ENCODE measurements at places on chromosomes 3 and 15.

DNA sequence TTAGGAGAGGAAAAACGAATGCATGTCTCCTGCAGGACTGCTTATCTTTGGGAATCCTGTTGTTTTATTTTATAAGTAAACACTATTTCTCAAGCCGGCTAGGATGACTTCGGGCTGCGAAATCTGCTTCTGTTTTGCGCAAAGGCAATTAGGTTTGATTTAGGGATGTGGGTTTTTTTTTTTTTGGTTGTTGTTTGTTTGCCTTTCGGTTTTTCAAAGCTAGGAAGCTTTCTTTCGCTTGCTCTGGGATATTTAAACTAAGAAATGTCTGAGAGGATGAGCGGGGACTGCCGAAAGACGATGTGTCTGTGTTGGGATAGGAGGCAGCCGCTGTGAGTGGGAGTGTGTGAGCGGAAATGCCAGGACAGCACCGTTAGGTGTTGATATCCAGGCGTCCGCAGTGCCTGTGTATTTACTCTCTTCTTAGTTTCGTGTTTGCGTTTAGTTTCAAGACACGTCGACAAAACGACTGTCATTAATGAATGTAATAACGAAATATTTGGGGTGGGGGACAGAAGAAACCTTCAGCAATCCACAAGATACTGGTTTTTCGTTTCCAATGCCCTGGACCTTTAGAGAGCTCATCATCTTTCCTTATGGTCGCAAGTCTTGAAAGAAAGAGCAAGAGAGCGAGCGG is 604 bp downstream of the ISL2 start:
- DNase-seq: no peak

GRCh38 chr3:129892857-129893580 is 492 bp downstream of the TMCC1 start:
- DNase-seq: peak; percentile 4

DNA sequence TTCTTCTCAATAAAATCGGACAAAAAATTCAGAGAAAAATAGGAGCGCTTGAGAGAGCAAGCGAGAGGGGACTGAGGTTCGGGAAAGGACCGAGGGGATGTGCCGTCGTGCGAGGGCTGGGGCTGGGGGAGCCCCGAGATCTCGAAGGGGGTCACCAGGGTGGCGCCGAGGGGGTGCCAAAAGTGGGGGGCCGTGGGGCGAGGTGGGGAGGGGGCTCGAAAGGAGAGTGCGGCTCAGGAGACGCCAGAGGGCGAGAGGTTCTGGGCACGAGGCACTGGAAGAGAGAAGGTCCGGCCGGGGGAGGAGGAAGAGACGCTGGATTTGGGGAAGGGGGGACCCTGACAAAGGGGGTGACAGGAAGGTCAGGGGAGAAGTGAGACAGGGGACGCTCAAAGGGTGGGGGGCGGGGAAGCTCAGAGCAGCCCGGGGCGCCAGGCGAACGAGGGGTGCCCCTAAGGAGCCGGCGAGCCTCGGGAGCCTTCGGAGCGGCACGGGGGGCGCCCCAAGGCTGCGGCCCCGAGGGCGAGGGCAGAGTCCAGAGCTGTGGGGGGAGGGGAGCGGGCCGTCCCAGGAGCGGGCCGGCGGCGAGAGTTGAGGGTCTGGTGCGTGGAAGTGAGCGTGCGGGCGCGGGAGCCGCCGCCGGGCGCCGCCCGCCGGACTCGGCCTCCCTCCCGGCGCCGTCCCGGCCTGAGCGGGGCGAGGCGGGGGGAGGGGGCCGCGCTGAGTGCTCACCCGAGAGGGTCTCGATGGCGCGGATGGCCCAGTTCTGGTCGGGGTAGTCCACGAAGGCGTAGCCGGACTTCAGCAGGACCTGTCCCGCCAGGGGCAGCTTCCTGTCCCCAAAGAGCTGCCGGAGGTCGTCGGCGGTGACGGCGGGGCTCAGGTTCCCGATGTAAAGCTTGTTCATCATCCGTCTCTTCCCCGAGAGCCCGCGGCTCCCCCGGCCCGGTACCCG is 514 bp downstream of the IGF2BP2 start:
- peak; percentile 13 for DNase-seq

GRCh38 chr3:111548092-111548491 is 6.1 kb downstream of the CD96 start:
- DNase-seq: no peak

GRCh38 chr3:181076558-181076957 is 87.0 kb upstream of the DNAJC19 start:
- DNase-seq: no peak

DNA sequence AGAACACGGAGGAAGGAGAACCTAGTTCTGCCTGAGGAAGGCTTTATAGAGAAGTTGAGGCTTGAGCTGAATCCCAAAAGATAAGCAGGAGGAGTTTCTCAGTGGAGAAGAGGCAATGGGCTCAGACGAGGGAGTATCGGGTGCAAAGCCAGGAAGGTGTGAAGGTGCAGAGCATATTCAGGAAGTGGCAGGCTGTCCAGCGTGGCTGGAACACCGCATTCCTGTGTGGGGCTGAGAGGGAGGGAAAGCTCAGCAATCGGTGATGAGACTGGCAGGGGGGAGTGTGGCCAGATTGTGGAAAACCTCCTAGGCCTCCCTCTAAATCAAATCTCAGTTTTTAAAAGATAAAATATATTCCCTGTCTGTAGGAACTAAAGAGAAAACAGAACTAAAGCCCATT is 63.0 kb downstream of the ARHGAP31 start:
- no peak for DNase-seq

DNA sequence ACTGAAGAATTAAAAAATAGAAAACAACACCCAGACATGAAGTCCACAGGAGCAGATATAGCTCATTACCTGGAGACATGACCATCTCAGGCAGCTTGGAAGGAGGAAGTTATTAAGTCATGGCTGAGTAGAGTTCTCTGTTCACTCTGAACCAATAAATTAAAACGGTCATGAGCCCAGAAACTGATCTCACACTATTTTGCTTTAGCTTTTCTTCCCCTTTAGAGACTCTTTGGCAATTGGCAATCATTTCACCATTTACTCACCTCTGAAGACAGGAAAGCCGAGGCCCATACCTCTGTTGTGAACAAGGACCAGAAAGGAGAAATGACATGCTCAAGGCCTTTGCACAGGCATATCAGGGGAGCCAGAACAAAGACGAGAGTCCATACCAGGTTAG is 26.6 kb downstream of the CLDN18 start:
- DNase-seq: no peak

DNA sequence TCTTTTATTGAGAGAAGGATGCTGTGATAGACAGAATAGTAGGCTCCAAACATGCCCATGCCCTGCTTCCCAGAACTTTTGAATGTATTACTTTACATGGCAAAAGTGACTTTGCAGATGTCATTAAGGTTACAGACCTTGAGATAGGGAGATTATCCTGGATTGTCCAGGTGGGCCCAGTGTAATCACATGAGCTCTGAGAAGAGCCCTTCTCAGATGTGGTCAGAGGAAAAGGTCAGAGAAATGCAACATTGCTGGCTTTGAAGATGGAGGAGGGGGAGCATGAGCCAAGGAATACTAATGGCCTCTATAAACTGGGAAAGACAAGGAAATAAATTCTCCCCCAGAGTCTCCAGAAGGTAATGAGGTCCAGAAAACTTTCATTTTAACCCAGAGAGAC is 45.8 kb upstream of the LYZL4 start:
- DNase-seq: no peak

- DNase-seq: no peak
These were observed 195.9 kb downstream of the FOXP1 start for GRCh38 chr3:71387586-71387985.

- DNase-seq: no peak
These were observed 192.5 kb upstream of the TPRG1 start for GRCh38 chr3:188979248-188979647.

- no peak for DNase-seq
These were observed 24.3 kb downstream of the TRPM1 start for GRCh38 chr15:31077181-31077580.

GRCh38 chr15:77219841-77220240 is 148.9 kb upstream of the TSPAN3 start:
- no peak for DNase-seq

DNA sequence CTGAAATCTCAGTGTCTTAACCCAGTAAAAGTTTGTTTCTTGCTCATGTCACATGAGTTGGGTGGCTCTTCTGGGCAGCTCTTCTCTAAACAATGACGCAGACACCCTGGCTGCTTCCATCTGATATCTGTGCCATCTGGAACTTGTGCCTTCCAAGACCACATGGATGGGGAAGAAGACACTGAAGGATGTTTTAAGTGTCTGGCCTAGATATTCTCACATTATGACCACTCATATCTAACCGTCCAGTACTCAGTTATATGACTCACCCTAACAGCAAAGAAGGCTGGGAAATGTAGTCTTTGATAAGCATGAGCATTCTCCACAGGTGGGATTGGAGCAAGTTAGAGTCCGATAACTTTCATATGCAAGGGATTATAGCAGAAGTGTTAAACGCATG is 66.4 kb downstream of the RYR3 start:
- DNase-seq: no peak

GRCh38 chr3:111739311-111739911 is 119.7 kb upstream of the PHLDB2 start:
- DNase-seq: no peak

- no peak for DNase-seq
These were observed 21.6 kb downstream of the B3GNT5 start for GRCh38 chr3:183274609-183275008.

DNA sequence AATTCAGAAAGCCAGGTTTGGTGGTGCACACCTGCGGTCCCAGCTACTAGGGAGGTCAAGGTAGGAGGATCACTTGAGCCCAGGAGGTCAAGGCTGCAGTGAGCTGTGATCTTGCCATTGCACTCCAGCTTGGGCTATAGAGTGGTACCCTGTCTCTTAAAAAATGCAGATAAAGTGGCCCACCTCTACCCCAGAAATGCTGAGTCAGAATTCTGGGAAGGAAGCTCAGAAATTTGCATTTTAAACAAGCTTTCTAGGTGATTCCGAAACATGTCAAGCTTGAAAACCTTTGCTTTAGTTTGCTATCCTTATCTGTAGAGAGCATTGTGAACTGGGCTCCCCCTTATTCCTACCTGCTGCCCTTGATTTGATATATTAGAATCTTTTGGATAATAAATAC is 7.7 kb downstream of the MED12L start:
- DNase-seq: no peak

- DNase-seq: no peak
These were observed 60.3 kb upstream of the SMAD6 start for GRCh38 chr15:66641485-66642315.

GRCh38 chr15:32974691-32975090 is 219.8 kb downstream of the FMN1 start:
- DNase-seq: peak; percentile 57

GRCh38 chr3:97763586-97764406 is 762 bp upstream of the ARL6 start:
- no peak for DNase-seq

DNA sequence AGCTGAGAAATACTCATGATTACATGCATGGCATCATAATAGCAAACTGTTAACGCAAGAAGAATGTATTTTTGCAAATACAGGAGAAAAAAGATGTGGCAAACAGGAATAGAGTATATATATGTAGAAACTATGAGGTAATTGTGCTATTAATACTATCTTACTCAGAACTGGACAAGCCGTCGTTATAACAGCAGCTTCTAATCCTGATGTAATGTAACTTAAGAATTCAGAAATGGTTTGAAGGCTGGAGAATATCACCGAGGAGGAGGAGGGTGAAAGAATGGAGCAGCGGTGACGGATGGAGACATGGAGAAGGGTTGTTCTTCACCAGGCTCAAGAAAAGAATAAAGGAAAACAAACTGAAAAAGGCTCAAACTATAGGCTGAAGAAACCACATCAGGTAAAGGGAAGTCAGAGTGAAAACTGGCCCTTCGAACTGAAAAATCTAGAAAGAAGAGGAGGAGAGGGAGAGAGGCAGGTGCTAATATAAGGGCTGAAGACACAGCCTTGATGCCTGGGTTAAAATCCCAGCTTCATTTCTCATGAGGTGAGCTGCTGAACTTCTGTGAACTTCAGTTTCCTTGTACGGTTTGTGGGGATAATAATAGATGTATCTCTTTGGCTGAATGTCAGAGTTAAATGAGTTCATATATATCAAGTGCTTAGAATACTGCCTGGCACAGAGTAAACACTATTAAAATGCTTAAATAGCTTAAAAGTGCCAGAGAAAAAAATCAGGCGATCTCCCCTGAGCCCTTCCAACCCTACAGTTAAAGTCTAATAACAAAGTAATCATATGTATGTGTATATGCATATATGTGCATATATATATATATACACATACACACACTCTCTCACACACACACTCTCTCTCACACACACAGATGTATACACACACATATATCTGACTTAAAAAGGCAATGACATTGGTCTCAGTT is 43.9 kb downstream of the GOLIM4 start:
- peak; percentile 19 for DNase-seq

DNA sequence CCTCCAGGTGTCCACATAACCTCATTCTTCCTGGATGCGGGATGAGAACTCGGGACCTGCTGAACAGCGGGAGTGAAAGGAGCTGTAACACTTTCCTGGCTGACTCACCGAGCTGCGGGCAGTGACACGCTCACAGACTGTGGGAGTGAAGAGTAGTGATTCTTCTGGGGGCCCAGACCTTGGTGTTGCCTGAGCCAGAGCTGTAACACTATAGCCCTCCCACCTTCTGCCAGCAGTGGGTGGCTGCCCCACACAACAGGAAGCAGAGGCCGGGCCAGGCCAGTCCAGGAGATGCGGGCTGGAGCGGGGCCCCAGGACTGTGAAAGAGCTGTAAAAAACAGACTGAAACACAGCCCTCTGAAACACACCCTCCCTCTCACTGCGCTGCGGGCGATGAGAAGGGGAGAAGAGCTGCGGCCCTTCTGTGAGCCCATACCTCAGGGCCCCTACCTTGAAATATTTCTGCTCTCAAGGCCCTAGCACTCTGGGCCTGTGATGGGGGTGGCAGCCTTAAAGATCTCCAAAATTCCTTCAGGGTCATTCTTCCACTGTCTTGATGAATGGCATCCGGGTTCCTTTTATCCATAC is 464.0 kb upstream of the CCDC54 start:
- no peak for DNase-seq

DNA sequence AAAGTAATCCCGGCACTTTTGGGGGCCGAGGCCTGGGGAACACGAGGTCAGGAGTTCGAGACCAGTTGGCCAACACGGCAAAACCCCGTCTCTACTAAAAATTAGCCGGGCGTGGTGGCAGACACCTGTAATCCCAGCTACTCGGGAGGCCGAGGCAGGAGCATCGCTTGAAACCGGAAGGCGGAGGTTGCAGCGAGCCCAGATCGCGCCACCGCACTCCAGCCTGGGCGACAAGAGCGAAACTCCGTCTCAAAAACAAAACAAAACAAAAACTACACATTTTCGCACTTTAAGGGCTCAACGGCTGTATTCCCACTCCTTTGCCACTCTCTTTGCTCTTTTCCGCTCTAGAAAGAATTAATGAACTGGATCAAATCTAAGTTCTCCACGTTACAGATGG is 763 bp upstream of the TRNT1 start:
- DNase-seq: no peak

GRCh38 chr3:112822064-112823055 is 24.3 kb downstream of the CD200R1L start:
- no peak for DNase-seq

GRCh38 chr3:59240666-59241255 is 190.9 kb upstream of the CFAP20DC start:
- no peak for DNase-seq
